Cortex of kidney (tissue), 1 donor: ENCODE measurements at places on chromosomes 4 and X.

GRCh38 chrX:13298836-13299235 is 21.0 kb downstream of the ATXN3L start:
- no peak for DNase-seq

DNA sequence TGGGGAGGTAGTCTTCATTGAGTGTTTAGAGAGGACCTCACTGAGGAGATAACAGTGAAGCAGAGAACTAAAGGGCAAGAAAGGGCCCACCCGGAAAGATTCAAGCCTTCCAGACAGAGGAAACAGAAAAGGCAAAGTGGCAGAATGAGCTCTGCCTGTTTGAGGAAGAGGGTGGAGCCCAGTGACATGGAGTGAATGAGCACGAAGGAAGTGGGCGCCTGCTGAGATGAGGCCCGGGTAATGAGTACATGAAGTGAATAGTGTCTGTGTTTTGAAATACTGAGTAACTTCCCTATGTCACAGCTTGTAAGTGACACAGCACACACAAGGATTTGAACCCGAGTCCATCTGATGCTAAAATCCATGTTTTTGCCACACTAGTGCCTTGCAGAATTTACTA is 32.5 kb upstream of the TLR2 start:
- DNase-seq: no peak

DNA sequence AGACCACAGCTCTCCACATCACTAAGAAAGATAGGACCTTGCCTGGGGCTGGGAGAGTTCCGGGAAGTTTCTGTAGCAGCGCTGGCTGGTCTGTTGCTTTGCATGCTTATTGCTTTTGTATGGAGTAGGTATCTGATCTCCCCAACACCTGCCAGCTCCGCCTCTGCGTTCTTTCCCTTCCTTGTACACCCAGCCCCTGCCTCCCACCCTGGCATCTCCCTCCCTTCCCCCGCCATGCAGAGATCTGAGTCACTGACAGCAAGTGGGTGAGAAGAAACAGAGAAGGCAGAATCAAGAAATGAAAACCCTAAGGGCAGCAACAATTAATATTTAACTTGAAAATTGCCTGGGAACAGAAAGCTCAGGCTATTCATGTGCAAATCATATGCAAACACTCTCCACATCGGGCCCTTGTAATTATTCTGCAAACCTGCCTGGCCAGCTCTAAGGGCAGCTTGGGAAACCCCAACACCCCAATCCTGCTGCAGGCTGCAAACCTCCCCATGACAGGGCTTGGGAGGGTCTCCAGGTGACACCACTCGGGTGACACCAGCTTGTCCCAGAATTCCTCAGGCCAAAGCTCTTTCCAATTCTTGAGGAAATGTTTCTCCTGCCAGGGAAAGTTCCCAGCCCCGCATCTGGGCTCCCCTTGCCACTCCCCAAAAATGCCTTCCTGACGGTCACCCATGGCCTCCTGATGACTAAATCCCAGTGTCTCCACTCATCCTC is 257.2 kb downstream of the FBXW7 start:
- DNase-seq: no peak

- DNase-seq: no peak
Observed at GRCh38 chr4:5448221-5448620, 260.1 kb downstream of the EVC2 start.

DNA sequence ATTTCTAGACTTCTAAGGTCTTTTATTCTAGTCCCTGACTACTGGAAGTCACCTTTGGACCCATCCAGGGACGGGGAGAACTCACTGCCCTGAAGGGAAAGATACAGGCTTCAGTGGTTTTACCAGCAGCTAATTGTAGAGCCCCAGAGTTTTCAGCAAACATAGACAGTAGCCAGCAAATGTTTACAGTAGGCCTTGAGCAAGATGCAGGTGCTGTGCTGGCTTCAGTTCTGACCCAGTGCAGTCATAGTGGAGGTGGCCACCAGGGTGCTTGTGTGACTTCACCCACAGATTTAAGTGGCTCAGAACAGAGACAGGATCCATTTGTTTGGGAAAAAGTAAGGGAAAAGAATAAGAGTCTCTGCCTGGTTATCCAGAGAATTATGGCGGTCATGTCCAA is 384.4 kb upstream of the AR start:
- DNase-seq: no peak
